Fibroblast of skin of abdomen (primary cell): ENCODE measurements at places on chromosomes 3 and 15.

DNA sequence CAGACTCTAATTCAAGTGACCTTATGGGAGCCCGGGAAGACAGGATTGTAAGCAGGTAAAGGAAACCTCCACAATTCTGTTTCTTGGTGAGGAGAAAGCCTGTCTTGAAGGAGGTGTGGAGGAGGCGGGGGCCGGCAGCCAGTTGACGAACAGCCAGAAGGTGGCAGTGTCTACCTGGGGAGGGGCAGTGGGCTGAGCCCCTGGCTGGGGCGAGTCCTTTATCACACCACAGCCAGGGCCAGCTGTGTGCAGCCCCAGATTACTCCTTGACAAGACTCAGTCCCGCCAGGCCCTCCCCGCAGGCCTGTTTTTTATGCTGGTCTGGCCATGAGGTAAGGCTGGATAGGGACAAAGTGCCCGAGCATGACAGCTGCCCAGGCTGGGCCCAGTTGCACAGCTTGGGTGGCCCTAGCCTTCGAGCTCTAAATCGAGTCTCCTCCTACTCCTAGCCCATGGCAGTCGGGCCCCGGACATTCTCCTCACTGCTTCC, 40.9 kb upstream of the IDH2 start:
- peak; percentile 37 for DNase-seq

- DNase-seq = no peak
These were observed 101.2 kb downstream of the TPRA1 start for GRCh38 chr3:127489357-127489756.

- no peak for DNase-seq
These were observed 17.4 kb upstream of the ITGA11 start for GRCh38 chr15:68449389-68449788.

- no peak for DNase-seq
These were observed 215.9 kb upstream of the LRRC3B start for GRCh38 chr3:26406636-26407035.

GRCh38 chr15:48617619-48618018, 27.9 kb downstream of the FBN1 start:
- peak; percentile 73 for DNase-seq

DNA sequence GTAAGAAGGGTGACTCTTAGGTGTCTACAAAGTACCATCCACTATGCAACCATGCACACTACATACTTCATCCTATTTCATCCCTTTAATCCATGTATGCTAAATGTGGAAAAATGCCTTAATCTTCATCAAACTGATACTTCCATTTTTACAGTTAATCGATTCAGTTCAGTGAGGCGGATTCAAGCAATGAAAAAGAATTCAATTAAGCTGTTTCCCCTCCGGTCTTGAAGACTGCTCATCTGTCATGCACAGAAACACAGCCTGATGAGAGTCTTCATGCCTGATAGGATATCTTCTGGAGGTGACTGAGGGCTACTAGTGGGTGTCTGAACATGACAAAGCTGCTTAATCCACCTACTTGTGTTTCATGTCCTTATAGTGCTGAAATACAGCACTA, 270.6 kb upstream of the ALCAM start:
- no peak for DNase-seq

GRCh38 chr15:67135494-67135893, 70.1 kb downstream of the SMAD3 start:
- DNase-seq = peak; percentile 55
